Diencephalon (tissue), 1 donor: ENCODE measurements at places on chromosomes 11 and 22. TPM values are rescaled to one million over a fixed set of nuclear protein-coding genes. Genes with fewer than 3 reads are reported as not detected.

DDIAS gene
- 2.8 TPM for total RNA-seq

MMP27 gene
- not detected for total RNA-seq

INS gene
- total RNA-seq = not detected

LRRC56 gene
- total RNA-seq = 3.5 TPM

CSTF3 gene
- 76.1 TPM for total RNA-seq

WNT7B gene
- 6.5 TPM for total RNA-seq

MAFF gene
- total RNA-seq = 2.5 TPM

CSRP3 gene
- not detected for total RNA-seq

TECTA gene
- total RNA-seq = 2.5 TPM

A4GALT gene
- total RNA-seq = 0.92 TPM

POU2AF1 gene
- total RNA-seq = 0.46 TPM

SLC16A8 gene
- 2.1 TPM for total RNA-seq

PEX26 gene
- 20.8 TPM for total RNA-seq

WNT11 gene
- total RNA-seq = 0.69 TPM

FERMT3 gene
- total RNA-seq = 2.3 TPM

PHRF1 gene
- 24.0 TPM for total RNA-seq

MN1 gene
- total RNA-seq = 12.9 TPM

PRRG4 gene
- 0.46 TPM for total RNA-seq

LRRN4CL gene
- 0.46 TPM for total RNA-seq

MMP3 gene
- not detected for total RNA-seq

OR8G1 gene
- not detected for total RNA-seq

SCARF2 gene
- total RNA-seq = 3.5 TPM

TEX54 gene
- total RNA-seq = not detected

PRG3 gene
- total RNA-seq = not detected

DLG2 gene
- 158 TPM for total RNA-seq
